ENCODE measurements at places on chromosomes 3 and 15.

DNA sequence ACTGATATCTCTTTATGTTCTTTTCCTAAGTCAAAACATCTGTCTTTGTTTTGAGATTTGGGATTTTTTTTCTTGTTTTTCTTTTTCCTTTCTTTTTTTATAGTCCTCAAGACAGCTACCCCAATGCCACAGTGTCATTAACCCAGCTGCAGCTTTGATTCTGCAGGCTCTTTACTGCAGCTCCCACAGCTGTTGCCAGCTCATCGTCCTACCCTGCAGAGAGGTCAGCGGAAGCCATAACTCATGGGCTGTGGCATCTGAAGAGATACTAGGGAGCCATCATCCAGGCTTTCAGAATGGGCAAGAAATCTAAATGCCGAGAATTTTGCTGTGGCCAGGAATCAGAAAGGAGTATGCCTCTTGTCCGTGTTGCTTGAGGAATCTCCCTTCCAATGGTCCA, 44.3 kb upstream of the SLC24A5 start:
- no peak for DNase-seq

GRCh38 chr15:63057468-63058345, 15.2 kb downstream of the TPM1 start:
- no peak for DNase-seq

DNA sequence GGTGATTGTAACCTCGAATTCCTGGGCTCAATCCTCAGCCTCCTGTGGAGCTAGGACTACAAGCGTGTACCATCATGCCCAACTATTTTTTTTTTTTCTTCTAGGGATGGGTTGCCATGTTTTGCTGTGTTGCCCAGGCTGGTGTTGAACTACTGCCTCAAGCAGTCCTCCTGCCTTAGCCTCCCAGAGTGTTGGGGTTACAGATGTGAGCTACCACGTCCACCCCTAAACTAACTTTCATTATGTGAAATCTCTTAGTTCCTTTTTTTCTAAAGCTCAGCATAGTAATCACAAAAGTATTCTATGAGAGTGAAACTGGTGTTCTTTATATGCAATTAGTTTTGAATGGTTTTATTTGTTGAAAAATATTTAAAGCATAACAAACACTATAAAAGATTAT, 92.1 kb downstream of the XRN1 start:
- DNase-seq: no peak

DNA sequence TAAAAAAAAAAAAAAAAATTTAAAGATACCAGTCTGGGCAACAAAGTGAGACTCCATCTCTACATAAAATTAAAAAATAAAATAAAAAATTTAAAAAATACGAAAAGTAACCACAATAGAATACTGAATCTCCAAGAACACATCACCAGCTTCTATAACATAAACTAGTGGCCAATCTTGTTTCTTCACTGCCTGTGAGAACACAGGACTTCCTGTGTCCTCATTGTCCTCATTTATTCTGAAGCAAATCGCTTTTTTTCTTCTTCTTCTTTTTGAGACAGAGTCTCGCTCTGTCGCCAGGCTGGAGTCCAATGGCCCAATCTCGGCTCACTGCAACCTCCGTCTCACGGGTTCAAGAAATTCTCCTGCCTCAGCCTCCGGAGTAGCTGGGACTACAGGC, 28.6 kb upstream of the RAB7A start:
- no peak for DNase-seq

- DNase-seq: no peak
Observed at GRCh38 chr3:120489421-120489820, 38.6 kb upstream of the FSTL1 start.

DNA sequence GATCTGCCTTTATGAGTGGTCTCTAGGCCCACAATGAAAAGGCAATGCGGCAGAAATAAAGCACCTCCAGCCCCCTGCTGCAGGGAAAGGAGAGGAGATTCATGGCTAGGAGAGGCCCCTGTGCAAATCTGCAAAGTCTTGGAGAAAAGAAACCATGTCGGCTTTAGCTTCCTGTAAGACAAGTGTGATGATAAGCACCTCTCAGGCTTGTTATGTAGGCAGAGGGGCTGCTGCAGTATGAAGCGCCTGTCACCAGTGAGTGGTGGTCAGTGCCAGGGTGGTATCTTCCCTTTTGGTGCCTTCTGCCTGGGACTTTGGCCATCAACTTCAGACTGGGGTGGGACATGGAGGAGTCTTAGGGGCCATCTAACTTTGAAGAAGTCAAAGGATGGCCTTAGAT, 59.2 kb upstream of the ARHGEF3 start:
- no peak for DNase-seq

- no peak for DNase-seq
Observed at GRCh38 chr3:140433431-140433830, 244.4 kb upstream of the TRIM42 start.

- no peak for DNase-seq
Observed at GRCh38 chr3:197750858-197751737, 1.4 kb downstream of the FYTTD1 start.

- no peak for DNase-seq
Observed at GRCh38 chr15:88619796-88620195, 1.3 kb upstream of the AEN start.

- no peak for DNase-seq
Observed at GRCh38 chr3:17730318-17730967, 12.0 kb downstream of the TBC1D5 start.

DNA sequence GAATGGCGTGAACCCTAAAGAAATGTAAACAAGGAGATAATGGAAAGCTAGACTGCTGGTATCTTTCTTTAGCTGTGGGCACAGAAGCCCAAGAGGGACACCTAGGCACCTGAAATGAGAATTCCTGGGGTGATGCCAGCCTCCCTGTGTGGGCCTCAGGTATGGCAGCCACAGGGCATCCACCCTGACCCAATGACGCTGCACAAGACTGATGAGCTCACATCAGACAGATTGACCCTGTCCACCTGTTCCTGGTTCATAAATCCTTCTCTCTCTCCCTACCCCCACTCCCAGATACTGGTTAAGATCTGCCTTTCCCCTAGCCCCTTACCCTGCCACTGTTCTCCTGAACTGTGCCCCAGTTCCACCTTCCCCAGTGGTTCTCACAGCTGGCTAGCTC, 1.5 kb downstream of the GLB1 start:
- DNase-seq: no peak

DNA sequence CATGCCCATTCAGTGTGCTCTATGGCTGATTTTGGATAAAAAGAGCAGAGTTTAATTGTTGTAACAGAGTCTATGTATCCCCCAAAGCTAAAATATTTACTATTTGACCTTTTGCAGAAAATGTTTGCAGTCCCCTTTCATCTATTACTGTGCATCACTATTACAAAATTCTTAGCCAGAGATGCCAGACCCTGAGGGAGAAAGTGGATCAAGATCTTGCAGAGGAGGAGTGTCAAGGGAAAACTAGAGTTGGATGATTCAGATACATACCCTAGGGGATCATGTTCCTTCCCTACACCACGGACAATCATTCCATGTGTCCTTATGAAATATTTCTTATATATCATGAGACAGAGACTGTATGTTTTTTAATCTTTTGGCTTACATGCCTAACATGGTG, 68.6 kb upstream of the TPRG1 start:
- no peak for DNase-seq

- no peak for DNase-seq
Observed at GRCh38 chr3:32375596-32375930, 16.1 kb upstream of the CMTM7 start.

- DNase-seq: no peak
Observed at GRCh38 chr3:117130222-117130621, 420.6 kb downstream of the TUSC7 start.

DNA sequence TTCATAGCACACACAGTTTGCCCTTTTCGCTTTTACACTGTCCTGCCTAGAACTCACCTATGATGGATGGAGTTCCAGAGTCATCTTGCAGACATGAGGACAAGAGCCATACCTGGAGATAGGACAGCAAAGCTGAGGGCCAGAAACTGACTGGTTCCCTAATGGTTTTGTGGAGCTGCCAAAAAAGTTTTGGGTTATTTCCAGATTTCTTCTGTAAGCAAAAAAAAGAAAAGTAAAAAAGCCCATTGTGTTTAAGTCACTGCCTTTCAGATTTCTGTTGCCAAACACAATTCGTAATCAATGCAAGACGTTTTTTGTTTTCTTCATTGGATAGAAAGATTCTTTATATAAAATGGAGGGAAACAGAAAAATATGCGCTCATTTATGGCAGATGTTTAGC, 42.4 kb upstream of the KY start:
- DNase-seq: no peak

DNA sequence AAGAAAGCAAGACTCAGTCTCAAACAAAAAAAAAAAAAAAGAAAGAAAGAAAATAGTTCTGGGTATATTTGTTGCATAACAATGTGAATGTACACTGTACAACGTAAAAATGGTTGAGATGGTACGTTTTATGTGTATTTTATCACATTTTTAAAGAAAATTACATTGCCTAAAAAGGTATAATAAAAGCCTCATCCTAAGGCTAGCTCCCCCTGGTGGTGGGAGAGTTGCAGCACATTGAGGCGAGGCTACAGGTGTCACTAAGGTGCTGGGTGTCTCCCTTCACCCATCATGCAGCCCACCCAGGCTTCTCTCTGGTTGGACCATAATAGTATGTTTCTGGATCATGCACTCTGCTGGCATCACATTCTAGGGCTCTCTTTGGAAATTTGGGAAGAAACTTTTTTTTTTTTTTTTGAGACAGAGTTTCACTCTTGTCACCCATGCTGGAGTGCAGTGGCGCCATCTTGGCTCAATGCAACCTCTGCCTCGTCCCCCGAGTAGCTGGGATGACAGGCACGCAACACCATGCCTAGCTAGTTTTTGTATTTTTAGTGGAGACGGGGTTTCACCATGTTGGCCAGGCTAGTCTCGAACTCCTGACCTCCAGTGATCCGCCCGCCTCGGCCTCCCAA, 12.4 kb upstream of the RAB11A start:
- peak; percentile 52 for DNase-seq

DNA sequence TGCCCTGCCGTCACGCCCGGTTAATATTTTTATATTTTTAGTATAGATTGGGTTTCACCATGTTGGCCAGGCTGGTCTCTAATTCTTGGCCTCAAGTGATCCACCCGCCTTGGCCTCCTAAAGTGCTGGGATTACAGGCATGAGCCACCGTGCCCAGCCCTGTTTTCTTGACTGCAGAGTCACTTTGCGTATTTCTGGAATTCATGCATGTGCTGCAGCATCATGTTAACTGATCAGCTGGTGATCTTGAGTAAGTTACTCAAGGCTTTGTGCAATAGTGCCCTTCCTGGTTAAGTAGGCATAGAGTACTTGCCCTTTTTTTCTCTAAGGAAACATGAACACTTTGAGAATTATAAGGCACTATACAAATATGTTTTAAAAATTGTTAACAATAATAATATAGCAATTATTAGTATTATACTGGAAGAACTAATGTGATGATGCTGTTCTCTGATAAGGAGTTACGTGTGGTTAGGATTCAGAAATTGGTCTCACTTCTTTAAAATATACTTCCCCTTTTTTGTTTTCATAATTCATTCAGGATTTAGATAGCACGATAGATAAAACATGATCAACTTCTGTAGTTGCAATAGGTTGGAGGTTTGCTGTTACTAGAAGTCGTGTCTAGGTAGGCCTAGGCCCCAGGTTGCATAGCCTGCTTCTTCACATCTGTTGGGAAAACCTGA, 33.6 kb downstream of the GPR171 start:
- DNase-seq: no peak

DNA sequence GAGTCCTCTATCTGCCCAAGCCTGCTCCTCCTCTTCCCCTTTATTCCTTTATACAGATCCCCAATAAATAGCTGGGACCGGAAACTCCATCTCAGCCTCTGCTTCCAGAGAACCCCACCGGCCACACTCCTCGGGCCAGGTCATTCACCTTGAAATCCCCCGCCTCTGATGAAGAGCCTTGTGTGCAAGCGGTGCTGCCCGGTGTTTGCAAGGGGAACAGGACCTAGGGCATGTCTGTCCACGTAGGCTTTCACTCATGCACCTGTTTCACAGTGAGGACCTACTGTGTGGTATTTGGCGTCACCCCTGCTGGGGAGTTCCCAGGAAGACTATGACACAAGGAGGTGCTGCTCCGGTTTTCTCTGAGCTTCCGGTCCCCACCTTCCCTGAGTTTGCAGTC, 54.0 kb downstream of the WNT7A start:
- no peak for DNase-seq

DNA sequence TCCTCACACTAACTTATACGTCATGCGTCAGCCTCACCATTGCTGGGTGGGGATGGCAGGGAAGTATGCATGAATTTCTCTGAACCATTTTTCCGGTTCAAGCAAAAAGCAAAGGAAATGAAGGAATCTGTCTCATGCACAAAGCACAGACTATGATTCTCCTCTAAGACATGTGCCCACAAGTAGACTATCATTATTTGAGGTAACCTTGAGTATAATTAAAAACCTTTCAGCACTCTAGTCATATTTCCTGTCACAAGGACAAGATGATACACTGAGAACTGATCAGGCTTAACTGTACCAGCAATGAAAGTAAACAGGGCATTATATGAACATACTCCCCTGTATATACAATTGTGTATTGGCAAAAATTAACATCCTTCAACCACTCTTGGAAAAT, 56.7 kb upstream of the TSC22D2 start:
- no peak for DNase-seq

GRCh38 chr3:158333736-158334135, 223.8 kb downstream of the RSRC1 start:
- DNase-seq: no peak

DNA sequence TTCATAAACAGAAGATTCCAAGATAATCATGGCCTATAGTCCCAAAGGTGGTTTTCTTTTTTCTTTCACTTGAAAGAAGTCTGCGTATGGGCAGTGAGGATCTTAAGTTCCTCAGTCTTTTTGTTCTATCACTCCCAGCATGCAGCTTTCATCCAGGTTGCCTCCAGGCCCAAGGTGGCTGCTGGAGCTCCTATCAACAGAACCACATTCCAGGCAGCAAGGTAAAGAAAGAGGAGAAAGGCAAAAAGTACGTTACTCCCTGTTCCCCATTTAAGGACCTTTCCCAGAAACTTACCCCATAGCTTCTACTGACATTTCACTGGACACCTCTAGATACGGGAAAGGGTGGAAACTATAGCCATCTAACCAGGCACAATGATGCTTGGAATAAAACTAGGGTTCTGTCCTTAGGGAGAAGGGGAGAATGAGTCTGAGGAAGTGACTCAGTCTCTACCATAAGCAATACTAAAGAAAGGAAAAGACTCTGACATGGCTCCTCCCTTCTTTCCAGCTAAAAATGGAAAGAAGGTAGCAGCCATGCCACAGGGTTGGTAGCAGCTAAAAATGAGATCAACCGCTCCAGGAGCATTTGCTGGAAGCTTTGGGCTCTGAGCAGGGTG, 313.9 kb upstream of the NR2E3 start:
- DNase-seq: no peak

Measured in NCI-H1436 (cell line).